ENCODE measurements at places on chromosomes 2 and 18. TPM values are rescaled to one million over a fixed set of nuclear protein-coding genes. Genes with fewer than 3 reads are reported as not detected.
A peak's percentile ranks its signal among the peaks of the same experiment; 100 is the strongest.

FKBP7 gene
- 49.9 TPM for total RNA-seq

ERBB4 gene
- total RNA-seq, result 2.5 TPM

RAB17 gene
- total RNA-seq, result 3.9 TPM

- no peak for DNase-seq
Measured at GRCh38 chr2:160351956-160352355, 141.7 kb downstream of the RBMS1 start.

DNA sequence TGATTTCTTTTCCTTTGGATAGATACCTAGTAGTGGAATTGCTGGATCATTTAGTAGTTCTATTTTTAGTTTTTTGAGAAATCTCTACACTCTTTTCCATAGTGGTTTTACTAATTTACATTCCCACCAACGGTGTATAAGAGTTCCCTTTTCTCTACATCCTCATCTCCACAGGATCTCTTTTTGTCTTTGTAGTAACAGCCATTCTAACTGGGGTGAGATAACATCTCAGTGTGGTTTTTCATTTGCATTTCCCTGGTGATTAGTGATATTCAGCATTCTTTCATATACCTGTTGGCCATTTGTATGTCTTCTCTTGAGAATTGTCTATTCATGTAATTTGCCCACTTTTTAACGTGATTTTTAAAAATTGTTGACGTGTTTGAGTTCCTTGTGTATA, 13.8 kb downstream of the RFTN2 start:
- no peak for DNase-seq

KLHL14 gene
- not detected for total RNA-seq

CRYBA2 gene
- total RNA-seq, result not detected

CCDC142 gene
- total RNA-seq, result 20.6 TPM

DNA sequence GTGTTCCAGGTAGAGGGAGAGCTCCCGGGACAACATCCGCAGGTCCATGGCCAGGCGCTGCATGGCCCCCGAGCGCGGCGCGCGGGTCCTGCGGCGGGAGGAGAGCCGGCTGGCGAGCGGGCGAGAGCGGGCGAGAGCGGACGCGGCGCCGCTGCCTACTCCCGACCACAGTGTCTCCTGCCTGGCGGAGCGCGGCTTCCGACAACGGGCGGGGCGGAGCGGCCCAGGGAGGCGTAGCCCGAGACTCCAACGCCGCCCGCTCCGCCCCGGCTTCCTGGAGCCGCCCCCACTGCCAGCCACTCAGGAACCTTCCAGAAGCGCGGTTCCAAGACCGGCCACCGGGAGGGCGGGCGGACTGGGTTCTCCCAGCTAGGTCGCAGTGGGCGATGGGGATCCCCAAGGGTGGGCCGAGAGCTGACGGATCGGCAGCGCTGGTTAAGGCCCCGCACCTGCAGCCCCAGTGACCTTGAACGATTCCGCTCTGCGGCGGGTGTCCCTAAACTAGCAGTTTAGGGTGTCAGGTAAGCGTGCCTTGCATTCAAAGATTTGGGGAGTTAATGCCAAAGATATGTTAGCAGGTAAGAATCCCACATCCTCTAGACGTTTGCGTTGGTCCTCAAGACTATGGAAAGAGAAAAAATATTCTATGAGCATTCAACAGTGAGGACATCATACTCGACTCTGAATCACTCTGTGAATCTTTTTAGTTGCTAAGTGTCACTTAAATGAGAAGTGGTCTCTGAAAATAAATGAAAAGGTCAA, at the start of gene ABHD3:
Gene ABHD3 (minus strand): TSS at position 172 of the 762 bp plus-strand sequence. CDS start 109 bp downstream, at position 63.
- DNase-seq, result peak; percentile 97

DNA sequence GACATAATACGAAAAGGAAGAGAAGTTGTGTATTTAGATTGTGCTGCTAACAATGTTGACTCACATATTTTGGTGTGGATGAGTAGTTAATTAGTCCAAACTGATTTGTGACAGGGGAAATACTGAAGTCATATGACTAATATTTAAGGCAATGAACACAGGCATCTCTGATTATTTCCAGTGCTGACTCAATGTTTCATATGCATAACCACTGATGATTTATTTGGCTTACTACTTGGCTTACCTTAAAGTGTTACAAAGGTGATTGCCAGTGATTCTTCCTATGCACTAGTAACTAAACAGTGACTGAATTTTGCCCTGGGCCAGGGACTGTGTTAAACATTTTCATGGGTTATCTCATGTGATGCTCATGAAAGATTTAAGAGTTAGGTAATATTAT, 722.6 kb downstream of the METTL4 start:
- DNase-seq, result no peak

GRCh38 chr2:67393237-67393636, 3.9 kb upstream of the ETAA1 start:
- DNase-seq, result no peak

- no peak for DNase-seq
Measured at GRCh38 chr2:108409768-108410167, 32.0 kb downstream of the SULT1C4 start.

MROH2A gene
- not detected for total RNA-seq

- DNase-seq, result no peak
Measured at GRCh38 chr2:171432206-171432968, 1.4 kb downstream of the METTL8 start.

SLC35F5 gene
- total RNA-seq, result 83.4 TPM

GRCh38 chr2:23380562-23381065, 4.4 kb upstream of the KLHL29 start:
- DNase-seq, result no peak

DNA sequence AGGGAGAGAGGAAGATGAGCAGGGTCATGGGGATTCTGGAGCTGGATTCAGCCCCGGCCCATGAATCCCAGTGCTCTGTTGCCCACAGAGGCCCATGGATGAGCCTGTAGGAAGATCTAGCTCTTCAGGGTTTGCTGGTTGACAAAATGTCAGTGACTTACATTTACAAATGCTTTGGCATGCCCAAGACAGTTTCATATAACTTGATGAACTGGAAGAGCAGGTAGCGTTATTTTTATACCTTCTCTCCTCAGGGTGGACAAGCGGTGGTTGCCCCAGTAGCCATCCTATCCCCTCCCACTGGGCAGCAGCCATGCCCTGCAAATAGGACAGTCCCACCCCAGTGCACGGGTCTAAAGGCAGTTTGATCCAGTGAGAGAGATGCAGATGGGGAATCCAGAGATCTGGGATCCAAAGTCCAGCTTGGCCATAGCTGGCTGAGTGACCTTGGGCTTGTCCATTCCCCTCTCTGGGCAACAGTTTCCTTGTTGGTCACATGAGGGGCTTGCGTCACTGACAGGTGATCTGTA, 21.5 kb upstream of the KCNK3 start:
- DNase-seq, result no peak

GRCh38 chr2:46557788-46558187, 78.4 kb downstream of the TMEM247 start:
- DNase-seq, result no peak

GRCh38 chr2:46493241-46493970, 14.0 kb downstream of the TMEM247 start:
- DNase-seq, result no peak

FAM228A gene
- not detected for total RNA-seq

OSR1 gene
- 6.1 TPM for total RNA-seq

DNA sequence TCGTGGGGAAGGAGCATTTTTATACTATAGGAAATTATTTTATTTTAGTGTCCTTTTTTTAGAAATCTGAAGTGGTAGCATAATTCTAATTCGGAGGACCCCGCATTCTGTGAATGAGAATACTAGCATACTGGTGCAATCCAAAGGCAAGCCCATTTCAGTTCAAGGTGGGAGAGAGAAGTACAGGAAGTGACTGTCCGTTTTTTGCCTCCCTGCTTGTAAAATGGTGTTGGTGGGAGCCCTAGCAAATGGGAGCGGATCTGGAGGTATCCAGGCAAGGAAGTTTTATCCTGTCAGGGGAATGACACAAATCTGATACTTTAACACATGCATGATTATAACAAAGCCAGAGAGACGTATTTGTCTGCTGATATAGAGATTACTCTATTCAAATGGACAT, 141.7 kb downstream of the ESCO1 start:
- no peak for DNase-seq

GRCh38 chr18:75714766-75715165, 287.3 kb upstream of the SMIM21 start:
- DNase-seq, result no peak

SPATA3 gene
- total RNA-seq, result not detected

SMAD2 gene
- total RNA-seq, result 145 TPM

GRCh38 chr2:98882368-98882767, 53.7 kb downstream of the CRACDL start:
- DNase-seq, result peak; percentile 3

GRCh38 chr2:234763002-234763873, 188.6 kb upstream of the SH3BP4 start:
- DNase-seq, result no peak

- no peak for DNase-seq
Measured at GRCh38 chr2:238169708-238170251, 11.0 kb downstream of the ERFE start.

MDH1 gene
- 112 TPM for total RNA-seq

GRCh38 chr2:152061383-152061782, 37.5 kb downstream of the CACNB4 start:
- no peak for DNase-seq

GRCh38 chr2:54503192-54503591, 47.1 kb downstream of the SPTBN1 start:
- DNase-seq, result no peak

GRCh38 chr2:124131276-124131675, 106.2 kb downstream of the CNTNAP5 start:
- DNase-seq, result no peak

- no peak for DNase-seq
Measured at GRCh38 chr2:233600386-233600785, 17.0 kb upstream of the UGT1A8 start.

- DNase-seq, result no peak
Measured at GRCh38 chr2:180943275-180943674, 37.1 kb upstream of the UBE2E3 start.

IHH gene
- 0.18 TPM for total RNA-seq

ALK gene
- total RNA-seq, result not detected

CPLX4 gene
- total RNA-seq, result not detected

ATL2 gene
- total RNA-seq, result 47.8 TPM

TSPYL6 gene
- total RNA-seq, result not detected

DNA sequence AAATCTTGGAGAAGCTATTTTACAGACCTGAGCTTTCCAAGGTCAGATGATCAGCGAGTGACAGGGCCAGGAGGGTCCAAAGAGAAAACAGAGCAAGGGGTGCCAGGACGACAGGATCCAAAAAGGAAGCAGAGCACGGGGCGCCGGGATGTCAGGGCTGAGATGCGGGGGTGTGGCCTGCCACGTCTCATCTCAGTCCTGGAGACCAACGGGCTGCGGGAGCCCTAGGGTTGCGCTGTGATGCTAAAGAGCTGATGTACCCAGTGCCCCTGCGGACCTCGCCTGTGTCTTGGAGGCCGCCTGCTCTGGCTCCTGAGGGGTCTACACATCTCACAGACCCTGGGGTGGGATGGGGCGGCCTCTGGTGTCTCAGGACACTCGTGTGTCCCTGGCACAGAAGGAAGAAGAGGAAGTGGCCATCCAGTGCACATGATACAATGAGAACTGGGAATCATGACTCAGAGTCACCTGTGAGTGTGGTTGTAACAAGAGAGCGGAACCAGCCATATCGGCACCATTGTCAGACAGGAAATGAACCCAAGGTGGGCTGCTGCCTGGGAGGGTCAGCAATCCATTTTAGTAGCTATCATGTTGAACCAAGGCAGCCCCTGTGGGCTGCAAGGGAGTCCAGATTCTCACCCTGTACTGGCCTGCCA, 97.8 kb downstream of the MYT1L start:
- DNase-seq, result no peak

FKBP1B gene
- total RNA-seq, result 12.6 TPM

GRCh38 chr2:128521482-128521881, 202.8 kb upstream of the HS6ST1 start:
- no peak for DNase-seq

DNA sequence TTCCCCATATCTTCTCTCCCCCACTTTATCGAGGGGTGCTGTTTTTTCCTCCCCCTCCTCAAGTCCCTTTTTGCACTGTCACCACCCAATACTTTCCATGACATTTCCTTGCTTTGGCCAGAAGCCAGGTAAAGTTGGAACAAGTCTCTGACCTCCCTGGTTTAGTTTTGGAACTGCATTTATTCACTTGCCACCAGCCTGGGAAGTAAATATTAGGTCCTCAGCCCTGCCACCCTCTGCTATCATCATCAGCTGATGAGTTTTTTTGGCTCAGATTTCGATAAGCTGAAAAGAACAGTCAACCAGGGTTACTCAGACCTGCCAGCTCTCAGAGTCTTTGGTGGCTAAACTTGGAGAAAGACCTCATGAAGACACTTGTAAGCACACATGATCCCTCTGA, 47.0 kb downstream of the DHRS9 start:
- no peak for DNase-seq

TUBA3E gene
- total RNA-seq, result not detected

DNA sequence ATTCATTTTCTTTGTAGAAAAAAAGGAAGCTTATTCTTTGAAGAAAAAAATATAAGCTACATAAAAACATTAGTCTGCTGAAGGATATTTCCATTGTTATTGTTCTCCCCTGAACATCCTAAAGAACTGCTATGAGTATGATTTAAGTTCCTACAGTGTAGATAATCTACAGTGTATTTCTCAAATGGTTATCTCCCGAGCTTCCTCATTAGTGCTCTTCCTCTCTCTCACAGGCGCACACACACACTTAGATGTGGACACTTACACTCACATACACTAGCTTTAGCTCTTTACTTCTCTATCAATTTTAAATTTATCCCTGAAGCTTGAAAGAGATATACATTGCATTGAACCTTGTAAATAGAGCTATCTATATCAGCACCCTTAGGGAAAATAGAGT, 681.0 kb downstream of the KCNJ3 start:
- DNase-seq, result no peak

GRCh38 chr2:66596256-66596655, 161.3 kb downstream of the MEIS1 start:
- DNase-seq, result no peak

FOXI3 gene
- not detected for total RNA-seq

DNA sequence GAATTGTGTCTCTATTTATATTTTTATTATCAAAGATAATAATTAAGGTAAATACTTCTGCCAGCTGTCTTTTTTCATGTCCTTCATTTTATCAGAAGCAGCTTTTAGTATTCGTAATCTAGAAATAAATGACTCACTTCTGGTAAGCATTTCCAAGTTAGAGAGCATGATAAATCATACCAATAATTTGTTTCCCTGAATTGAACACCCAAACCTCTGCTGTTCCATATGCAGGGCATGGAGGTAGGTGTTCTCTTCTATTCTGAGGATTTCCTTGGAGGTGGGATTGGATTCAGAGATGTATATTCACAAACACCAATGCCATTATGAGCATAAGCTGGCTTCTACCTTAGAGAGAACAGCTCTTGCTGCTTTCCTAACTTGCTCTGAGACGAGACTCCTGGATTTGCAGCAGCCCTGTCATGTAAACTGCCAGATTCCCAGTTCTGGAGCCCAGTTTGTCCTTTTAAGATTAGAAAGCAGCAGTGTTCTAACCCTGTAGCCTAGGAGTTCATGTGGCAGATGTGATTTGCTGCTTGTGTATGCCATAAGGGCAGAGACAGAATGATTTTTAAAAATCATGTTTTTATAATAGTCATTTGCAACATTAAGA, 47.5 kb downstream of the SKA1 start:
- DNase-seq, result no peak
